ENCODE measurements at places on chromosomes 3 and 15. TPM values are rescaled to one million over a fixed set of nuclear protein-coding genes. Genes with fewer than 3 reads are reported as not detected.

GABPB1 gene
- 53.9 TPM for total RNA-seq

CAPN3 gene
- total RNA-seq = 0.44 TPM

SEMA5B gene
- total RNA-seq = not detected

OXTR gene
- total RNA-seq = 12.1 TPM

CIDEC gene
- not detected for total RNA-seq

POLQ gene
- 6.5 TPM for total RNA-seq

MYRIP gene
- 0.22 TPM for total RNA-seq

LNP1 gene
- 5.8 TPM for total RNA-seq

EFCC1 gene
- not detected for total RNA-seq

TMA7 gene
- total RNA-seq = 292 TPM
